ENCODE measurements at places on chromosomes 5 and 9. TPM values are rescaled to one million over a fixed set of nuclear protein-coding genes. Genes with fewer than 3 reads are reported as not detected.

TAF11L7 gene
- not detected for total RNA-seq

ADAMTS12 gene
- 6.3 TPM for total RNA-seq

PAPPA gene
- total RNA-seq, result 2.5 TPM

PCDHA9 gene
- total RNA-seq, result not detected

SMIM33 gene
- not detected for total RNA-seq

ZDHHC11 gene
- under 0.01 TPM for total RNA-seq

GRXCR2 gene
- not detected for total RNA-seq

- no peak for DNase-seq
Measured at GRCh38 chr5:125890511-125890931, 532.7 kb upstream of the GRAMD2B start.

DNA sequence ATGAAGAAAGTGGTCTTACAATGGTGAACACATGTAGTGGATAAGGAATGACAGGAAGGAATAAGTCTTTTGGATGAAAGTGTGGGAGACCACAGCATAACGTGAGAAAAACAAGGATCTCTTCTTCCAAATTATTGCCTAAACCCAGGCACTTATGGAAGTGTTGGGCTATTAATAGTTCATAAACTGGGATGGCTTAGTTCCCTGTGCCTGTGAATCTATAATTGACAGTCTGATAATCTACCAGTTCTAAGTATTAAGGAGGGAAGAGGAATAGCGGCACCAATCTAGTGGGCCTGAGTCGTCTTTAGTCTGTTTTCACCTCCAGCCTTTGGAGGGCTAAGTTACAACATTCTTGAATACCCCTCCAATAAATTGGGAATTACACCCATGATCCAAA, 39.2 kb upstream of the LRRTM2 start:
- no peak for DNase-seq

DNA sequence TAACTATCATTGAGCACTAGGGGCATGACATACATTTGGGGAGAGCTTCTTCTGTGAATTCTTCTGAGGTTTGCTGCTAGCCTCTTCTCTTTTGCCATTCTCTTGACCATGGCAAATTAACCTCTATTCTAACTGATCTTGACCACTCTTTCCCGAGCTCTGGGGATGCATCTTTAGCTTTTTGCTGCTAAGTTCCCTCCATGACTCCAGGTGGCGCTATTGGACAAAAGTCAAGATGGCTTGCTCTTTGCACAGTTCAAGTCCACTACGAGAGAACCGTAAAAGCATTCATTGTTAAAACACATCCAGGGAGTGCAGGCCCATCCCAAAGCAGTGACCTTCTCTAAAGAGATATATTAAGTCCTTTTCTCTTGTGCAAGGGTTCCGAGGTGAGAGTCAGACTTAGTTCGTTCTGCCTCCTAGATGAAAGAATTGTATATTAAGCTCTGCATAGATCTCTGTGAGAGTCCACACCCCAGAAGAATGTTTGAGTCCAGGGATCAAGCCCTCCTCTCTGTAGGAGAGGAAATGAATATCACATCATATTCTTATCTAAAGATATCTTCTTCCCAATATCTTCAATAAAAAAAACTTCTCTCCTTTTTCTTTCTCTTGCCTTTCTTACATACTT, 1152.9 kb upstream of the CDH6 start:
- DNase-seq, result peak; percentile 27

- DNase-seq, result no peak
Measured at GRCh38 chr9:124797343-124798103, 20.6 kb downstream of the OLFML2A start.

DNA sequence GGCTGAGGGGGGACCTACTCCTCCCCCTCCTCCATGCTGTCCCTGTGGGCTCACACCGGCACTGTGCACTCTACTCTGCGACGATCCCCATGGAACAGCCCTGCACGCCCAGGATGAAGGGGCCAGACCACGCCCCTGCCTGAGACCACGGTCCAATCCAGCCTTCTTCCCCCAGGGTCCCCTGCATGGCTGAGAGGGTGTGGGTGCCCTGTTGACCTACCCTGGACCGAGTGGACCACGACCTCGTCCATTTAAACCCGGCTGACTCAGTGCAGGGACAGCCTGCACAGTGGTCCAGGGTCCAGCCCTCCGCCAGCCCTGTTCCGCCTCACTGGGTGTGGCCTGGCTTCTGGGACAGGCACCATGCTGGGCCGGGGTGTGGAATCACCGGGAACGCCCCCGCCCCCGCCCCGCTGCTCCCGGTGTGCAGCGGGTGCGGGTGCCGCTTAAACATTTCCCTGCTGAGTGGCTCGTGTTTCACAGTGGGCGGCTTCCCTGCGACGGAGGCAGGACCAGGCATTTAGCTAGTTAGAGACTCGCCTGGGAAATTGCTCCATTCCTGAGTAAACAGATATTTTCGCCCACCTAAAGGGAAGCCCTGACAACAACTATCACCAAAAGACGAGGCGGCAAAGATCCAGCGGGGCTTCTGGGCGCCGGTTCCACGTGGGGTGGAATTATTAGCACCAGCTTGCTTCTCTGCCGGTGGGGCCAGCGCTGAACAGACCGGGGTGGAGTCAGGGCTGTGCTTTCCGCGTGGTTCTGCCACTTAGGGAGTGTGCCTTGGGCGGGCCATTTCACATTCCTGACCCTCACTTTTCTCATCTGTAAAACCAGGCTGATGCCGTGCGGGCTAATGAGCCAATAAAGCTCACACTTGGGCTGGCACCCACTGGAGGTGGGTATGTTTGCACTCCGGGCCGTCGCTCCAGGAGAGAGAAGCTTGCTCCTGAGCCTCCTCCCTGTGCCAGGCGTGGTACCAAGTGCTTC, 22.6 kb downstream of the DBH start:
- DNase-seq, result peak; percentile 13

DNA sequence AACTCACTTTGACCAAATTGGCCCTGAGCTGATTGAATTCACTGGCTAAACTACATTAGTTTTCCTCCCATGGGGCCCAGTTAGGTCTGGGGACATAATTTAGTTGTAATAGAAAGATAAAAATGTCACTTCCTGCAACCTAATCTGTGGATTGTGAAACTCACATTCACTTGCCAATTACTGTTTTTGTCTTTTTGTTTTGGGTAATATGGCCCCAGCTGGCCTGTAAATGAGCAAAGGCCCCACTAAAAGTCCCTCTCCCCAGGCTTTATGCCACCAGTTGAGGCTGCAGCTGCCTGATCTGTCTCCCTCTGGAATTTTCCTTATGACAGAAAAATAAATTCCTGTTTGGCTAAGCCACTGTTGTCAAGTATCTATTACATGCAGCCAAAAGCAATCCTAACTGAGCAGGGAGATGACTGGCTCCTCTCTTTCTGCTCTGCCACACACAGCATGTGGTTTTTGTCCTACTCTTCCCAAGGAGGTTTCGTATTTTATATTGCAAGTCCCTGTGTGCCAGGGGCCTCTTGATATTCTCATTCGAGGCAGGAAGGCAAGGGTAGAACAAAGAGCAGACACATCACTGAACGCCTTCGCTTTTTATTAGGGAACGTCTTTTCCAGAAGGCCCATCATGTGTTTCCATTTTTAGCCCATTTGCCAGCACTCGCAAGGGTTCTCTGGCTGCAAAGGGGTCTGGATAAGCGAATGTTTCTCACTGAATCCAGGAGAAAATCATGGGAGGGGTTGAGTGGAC, 24.1 kb upstream of the SLC25A48 start:
- no peak for DNase-seq

- no peak for DNase-seq
Measured at GRCh38 chr9:14585730-14586473, 107.3 kb downstream of the ZDHHC21 start.

DNA sequence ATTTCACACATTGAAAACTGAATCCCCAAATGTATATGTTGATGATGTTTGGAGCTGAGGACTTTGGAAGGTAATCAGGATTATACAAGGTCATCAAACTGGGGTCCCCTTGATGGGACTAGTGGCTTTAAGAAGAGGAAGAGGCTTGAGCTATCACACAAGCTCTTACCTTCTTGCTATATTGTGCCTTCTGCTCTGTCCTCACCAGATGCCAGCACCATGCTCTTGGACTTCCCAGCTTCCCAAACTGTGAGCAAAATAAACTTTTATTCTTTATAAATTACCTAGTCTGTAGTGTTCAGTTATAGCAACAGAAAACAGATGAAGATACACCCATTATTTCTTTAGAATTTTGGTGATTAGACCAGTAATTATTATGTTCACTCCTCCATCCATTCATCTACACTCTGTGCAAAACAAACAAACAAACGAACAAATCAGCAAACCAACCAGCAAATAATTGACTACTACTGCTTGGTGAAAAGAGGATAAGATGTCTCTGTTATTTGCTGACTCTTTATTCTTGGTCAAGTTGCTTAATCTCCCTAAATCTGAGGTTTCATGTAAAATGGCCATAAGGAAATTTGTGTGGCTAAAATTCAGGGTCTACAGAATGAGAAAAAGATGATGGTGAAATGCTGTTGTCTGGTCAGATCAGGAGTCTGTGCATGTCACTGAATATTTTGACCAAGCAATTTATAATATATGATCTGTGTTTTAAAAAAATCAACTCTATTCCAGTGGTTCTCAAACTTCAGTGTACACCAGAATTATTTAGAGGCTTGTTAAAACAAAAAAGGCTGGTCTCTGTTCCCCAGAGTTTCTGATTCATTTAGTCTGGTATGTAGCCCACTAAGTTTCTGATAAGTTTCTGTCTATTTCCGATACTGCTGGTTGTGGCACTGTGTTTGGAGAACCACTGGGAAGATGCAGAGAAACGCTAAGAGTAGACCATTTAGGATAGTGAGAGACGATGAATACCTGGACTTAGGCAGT, 854.1 kb downstream of the MAT2B start:
- no peak for DNase-seq

DNA sequence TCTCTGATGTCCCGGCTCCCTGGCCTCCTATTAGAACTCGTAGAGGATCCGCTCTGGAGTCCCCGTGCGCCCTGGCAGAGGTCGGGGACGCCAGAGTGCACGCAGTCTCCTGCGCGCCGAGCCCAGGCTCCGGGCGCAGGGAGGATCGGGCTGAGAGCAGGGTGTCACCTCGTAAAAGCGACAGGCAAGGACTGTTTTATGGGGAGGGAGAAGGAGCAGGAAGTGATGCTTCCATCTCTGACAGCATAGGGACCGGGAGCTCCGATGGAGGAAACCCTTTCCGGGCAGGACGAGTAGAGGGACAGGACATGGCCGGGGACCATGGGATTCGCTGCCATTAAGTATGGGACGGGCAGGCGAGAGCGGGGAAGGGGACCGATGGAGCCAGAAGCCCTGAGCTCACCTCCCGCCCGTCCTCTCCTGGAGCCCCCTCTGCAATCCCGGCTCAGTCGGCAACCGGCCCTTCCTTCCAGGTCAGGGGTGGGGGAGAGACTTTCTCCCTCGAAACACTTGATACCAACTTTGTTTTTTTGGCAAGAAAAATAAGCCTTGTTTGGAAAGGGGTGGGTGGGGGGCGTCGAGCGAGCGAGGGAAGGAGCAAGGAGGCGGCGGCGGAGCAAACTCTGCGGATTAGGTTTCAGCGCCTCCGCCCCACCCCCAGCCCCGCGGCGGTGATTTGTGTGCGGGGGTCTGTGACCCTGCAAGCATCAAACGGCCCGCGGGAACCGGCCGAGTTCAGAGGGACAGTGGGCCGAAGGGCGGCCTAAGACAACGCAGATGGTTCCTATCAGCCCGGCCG, 12.6 kb downstream of the LMX1B start:
- DNase-seq, result no peak

GRCh38 chr9:18368206-18368605, 105.7 kb upstream of the ADAMTSL1 start:
- DNase-seq, result no peak

- peak; percentile 52 for DNase-seq
Measured at GRCh38 chr9:116027096-116027495, 126.5 kb upstream of the PAPPA start.

DNA sequence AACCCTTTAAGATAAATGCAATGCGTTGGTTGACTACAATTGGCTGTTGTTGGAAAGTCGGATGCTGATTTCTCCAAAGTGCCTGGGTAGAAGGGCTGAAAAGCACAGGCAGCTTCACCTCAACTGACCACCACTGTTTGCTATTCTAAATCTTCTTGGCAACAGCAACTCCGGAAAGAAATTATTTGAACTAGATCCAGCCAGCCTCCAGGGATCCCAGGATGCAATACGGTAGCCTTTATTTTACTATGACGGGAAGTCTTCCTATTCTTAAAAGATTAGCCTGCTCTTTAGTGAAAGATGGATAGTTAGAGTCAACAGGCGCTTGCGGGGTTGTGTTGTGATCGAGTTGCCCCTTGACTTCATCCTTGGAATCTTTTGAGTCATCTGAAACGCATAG, 78.6 kb upstream of the KLF9 start:
- DNase-seq, result no peak

GRCh38 chr9:37148181-37148580, 27.8 kb downstream of the ZCCHC7 start:
- DNase-seq, result no peak

GRCh38 chr5:112737070-112737462, 619 bp upstream of the APC start:
- no peak for DNase-seq
